BJ (cell line): ENCODE measurements at places on chromosomes 1 and 21.

DNA sequence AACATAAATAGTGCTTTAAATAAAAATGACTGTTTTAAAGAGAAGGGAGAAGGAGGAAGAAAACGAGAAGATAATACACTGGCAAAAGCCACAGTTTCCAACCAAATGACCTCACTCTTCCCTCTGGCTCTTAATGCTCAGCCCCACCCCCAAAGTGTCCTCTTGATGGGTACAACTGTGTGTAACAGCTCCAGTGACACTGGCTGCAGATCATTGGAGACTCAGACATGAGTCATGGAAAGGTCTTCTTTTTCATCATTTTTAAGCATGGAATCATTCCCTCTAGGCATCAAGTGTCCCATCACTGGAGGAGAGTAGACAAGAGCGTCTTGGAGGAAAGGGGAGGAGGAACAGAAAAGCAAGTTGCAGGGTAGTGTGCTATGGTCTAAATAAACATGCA lies 333.0 kb downstream of the PAPPA2 start:
- no peak for DNase-seq

- no peak for DNase-seq
Observed at GRCh38 chr21:27132266-27132665, 165.4 kb upstream of the ADAMTS5 start.

DNA sequence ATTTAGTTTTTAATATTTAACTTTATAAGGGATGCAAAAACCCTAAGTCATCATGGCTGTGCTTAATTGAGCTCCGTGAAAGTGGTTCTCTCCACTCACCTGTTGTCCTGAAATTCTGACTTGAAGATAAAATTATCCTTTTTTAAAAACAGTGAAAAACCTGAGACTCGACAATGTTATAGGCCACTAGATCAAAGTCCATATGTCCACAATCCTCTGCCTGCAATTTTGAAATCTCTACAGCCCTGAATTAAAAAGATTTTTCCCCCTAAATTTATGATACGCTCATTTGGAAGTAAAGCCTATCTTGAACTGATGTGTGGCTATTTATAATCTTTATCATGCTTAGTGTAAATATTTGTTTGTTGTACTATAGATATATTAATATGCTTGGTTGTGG lies 18.7 kb downstream of the OSBPL9 start:
- no peak for DNase-seq

DNA sequence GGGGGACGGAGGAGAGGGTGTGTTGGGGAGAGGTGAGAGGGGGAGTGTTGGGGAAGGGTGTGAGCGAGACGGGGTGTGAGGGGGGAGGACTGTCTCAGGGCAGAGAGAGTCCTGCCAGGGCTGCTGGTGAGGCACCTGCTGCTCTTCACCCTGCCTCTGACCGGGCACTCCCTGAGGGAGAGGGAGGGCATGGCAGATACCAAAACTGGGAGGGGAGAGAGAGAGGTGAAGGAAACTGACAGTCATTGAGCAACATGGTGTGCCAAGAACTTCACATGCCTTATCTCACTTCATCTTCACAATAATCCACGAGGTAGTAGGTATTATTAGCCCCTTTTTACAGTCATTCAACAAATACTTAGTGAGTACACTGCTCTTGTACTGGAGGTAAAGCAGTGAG lies 61.3 kb upstream of the ARTN start:
- DNase-seq = no peak

GRCh38 chr1:156641761-156642264 lies at the start of gene BCAN:
BCAN (plus strand) TSS chr1:156642117; CDS start chr1:156646055, 3,938 bp downstream.
- no peak for DNase-seq

DNA sequence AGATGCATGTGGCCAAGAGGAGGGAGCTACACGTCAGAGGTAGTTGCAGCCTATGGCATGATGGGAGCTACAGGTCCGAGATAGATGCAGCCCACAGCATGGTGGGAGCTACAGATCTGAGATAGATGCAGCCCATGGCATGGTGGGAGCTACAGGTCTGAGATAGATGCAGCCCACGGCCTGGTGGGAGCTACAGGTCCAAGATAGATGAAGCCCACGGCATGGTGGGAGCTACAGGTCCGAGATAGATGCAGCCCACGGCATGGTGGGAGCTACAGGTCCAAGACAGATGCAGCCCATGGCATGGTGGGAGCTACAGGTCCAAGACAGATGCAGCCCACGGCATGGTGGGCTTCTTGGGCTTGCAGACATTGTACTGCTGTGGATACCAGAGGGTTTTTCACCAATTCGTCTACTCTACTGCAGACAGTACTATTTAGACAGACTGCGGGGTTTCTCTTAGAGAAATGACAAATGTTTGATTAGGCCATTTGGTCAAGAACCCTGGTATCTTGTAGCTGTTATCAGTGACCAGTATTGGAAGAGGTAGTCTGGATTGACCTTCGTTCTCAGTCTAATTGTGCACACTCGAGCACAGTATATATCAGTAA lies 127.4 kb downstream of the DHRS3 start:
- DNase-seq = no peak
